Right renal pelvis (tissue), 4 donors: ENCODE measurements at places on chromosomes 2 and 18. TPM values are rescaled to one million over a fixed set of nuclear protein-coding genes. Genes with fewer than 3 reads are reported as not detected.

MAP3K19 gene
- 0.60 TPM for polyA plus RNA-seq

AGPS gene
- polyA plus RNA-seq, result 45.7 TPM

RTP5 gene
- not detected for polyA plus RNA-seq

UBE2E3 gene
- 256 TPM for polyA plus RNA-seq

AGXT gene
- polyA plus RNA-seq, result not detected

TUBA3D gene
- 0.42 TPM for polyA plus RNA-seq

RESP18 gene
- polyA plus RNA-seq, result not detected

RNF152 gene
- polyA plus RNA-seq, result 8.0 TPM

BCL11A gene
- polyA plus RNA-seq, result 12.1 TPM

HRH4 gene
- 0.20 TPM for polyA plus RNA-seq

CFC1 gene
- not detected for polyA plus RNA-seq

- DNase-seq, result no peak
Measured at GRCh38 chr18:56516789-56517188, 121.6 kb downstream of the TXNL1 start.

- no peak for DNase-seq
Measured at GRCh38 chr2:191292869-191293268, 47.7 kb downstream of the MYO1B start.

GRCh38 chr18:23885750-23886149 is 128.8 kb upstream of the TTC39C start:
- DNase-seq, result no peak

GRCh38 chr2:233513953-233514655 is 52.5 kb downstream of the USP40 start:
- DNase-seq, result peak; percentile 12

- DNase-seq, result no peak
Measured at GRCh38 chr2:66346231-66346664, 88.7 kb upstream of the MEIS1 start.

DNA sequence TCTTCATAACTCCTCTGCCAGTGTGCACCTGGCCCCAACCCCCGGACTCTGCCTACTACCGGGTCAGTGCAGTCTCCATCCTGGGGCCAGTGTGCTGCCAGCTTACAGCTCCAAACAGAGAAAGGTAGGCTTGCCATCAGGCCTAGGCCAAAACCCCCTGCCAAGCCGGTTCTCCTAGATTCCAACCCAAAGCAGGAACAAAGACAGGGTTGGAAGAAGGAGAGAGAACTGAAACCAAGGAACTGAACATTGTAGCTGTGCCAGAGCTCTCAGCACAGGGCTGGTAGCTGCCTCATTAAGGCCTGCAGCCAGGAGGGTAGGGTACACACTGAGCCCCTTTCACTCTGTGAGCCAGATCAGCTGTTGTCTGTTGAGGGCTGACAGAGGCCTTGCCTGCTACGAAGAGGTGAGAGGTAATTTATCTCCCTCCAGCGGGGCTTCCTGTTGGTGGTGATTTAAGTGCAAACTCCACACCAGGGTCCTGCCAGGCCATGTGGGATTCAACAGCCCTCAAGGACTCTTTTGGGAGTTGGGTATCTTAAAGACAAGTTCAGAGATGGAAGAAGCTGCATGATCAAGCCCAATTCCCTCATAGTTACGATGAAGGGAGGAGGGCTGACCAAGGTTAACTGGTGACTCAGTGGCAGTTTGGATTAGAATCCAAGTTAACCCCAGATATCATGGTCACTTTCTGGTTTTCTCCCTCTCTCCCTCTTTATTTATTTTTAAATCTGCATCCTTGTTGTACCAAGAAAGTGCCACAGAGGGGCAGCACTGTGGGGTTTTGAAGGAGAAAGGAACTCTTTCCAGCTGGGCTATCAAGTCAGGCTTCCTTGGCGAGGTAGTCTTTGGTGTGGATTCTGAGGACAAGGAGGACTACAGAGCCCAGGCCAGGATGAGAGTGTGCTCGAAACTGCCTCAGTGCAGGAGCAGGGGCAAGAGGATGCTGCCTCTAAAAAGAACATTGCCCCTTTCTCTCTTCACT is 48.1 kb downstream of the CYRIA start:
- DNase-seq, result no peak

- DNase-seq, result no peak
Measured at GRCh38 chr2:68345129-68345875, 19.8 kb upstream of the PLEK start.

- DNase-seq, result no peak
Measured at GRCh38 chr2:188974164-188974563, at the start of gene COL3A1. Gene COL3A1, plus strand, starts transcription at chr2:188974373. Its CDS starts 117 bp downstream, at chr2:188974490.

- DNase-seq, result no peak
Measured at GRCh38 chr18:77130229-77131099, 2.1 kb downstream of the MBP start.

GRCh38 chr2:84441036-84441435 is 18.0 kb downstream of the SUCLG1 start:
- no peak for DNase-seq

GRCh38 chr2:221581986-221582385 is 9.9 kb upstream of the EPHA4 start:
- DNase-seq, result no peak
